ENCODE measurements at places on chromosomes 12 and 14. TPM values are rescaled to one million over a fixed set of nuclear protein-coding genes. Genes with fewer than 3 reads are reported as not detected.

Gene CLEC2B
- 1.7 TPM for total RNA-seq

Gene NUAK1
- 2.2 TPM for total RNA-seq

Gene C12orf60
- total RNA-seq, result 0.89 TPM

Gene LUM
- total RNA-seq, result 102 TPM

Gene FAM181A
- not detected for total RNA-seq

Gene PAWR
- total RNA-seq, result 211 TPM

Gene SLC7A7
- 2.7 TPM for total RNA-seq

Gene NFE2
- total RNA-seq, result 0.30 TPM

Gene RNU4-1
- total RNA-seq, result 1,555 TPM

Gene NRXN3
- 7.8 TPM for total RNA-seq

Gene PALS1
- 35.5 TPM for total RNA-seq

Gene SPX
- not detected for total RNA-seq

Gene GALNT9
- total RNA-seq, result not detected

Gene PTPRQ
- total RNA-seq, result not detected

Gene ANO2
- total RNA-seq, result 1.1 TPM

Gene LBHD2
- total RNA-seq, result not detected

Gene C14orf93
- 14.5 TPM for total RNA-seq

Gene TAS2R13
- 1.0 TPM for total RNA-seq

Gene SYNDIG1L
- total RNA-seq, result not detected

Gene PRKD1
- total RNA-seq, result 2.8 TPM

Gene TTC9
- total RNA-seq, result 0.66 TPM

Gene COL2A1
- 1.3 TPM for total RNA-seq

Gene KRT83
- total RNA-seq, result not detected

Gene HOXC10
- total RNA-seq, result not detected

Gene TAS2R19
- 1.9 TPM for total RNA-seq

Gene TAMALIN
- total RNA-seq, result 5.0 TPM

Gene TAS2R20
- total RNA-seq, result 1.0 TPM

Gene CACNA2D4
- 3.3 TPM for total RNA-seq

Gene ATP23
- total RNA-seq, result 13.1 TPM

Gene SIX4
- total RNA-seq, result 0.15 TPM

Gene KRT6B
- 0.13 TPM for total RNA-seq

Gene OAS1
- 98.2 TPM for total RNA-seq

Gene PPP4R4
- total RNA-seq, result not detected

Gene KRT72
- total RNA-seq, result 0.25 TPM

Gene C1S
- total RNA-seq, result 35.8 TPM

Gene KIF21A
- 24.6 TPM for total RNA-seq

Gene SOAT2
- total RNA-seq, result not detected

Gene NPFF
- total RNA-seq, result not detected

Gene ANKRD33
- not detected for total RNA-seq

Gene KLRG1
- 0.54 TPM for total RNA-seq

Gene KERA
- not detected for total RNA-seq

Gene TPCN1
- 85.6 TPM for total RNA-seq

Gene ZBTB39
- 3.7 TPM for total RNA-seq

Gene INHBC
- not detected for total RNA-seq

Gene MMP17
- 1.3 TPM for total RNA-seq

Gene KRT74
- not detected for total RNA-seq

Data from colonic mucosa (tissue), 4 donors.